ENCODE measurements at places on chromosomes 1 and 21.

DNA sequence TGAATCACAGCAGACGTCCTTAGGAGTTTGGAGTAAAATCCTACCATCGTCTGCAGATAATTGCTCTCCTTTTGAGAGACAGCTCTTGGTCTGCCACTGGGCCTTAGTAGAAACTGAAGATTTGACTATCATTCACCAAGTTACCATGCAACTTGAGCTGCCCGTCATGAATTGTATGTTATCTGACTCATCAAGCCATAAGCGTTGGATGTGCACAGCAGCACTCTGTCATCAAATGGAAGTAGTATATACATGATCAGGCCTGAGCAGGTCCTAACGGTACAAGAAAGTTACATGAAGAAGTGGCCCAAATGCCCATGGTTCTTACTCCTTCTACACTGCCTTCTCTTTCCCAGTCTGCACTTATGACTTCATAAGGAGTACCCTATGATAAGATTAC is 317.8 kb downstream of the GPATCH2 start:
- DNase-seq, result no peak

GRCh38 chr1:242201090-242201489 is 202.2 kb upstream of the MAP1LC3C start:
- DNase-seq, result no peak

- no peak for DNase-seq
Observed at GRCh38 chr1:94544706-94545490, 3.3 kb upstream of the F3 start.

DNA sequence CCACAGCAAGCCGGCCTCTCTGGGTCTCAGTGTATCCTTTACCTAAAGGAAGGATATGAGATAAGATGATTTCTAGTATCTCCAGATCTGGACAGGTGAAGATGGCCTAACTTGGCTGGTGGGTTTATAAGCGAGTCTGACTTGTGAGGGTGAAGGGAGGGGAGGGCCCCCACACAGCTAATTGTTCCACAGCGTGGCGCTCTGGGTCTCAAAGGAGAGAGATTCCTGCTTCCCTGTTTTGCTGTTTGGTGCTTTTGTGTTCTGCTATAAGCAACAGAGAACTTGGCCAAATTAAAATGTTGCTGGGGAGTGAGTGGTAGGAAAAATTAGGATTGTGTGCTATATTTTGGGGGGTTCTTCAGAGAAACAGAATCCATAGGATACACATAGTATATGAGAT is 28.9 kb upstream of the NLRP3 start:
- no peak for DNase-seq

GRCh38 chr1:183800449-183800848 is 4.5 kb upstream of the RGL1 start:
- DNase-seq, result no peak

DNA sequence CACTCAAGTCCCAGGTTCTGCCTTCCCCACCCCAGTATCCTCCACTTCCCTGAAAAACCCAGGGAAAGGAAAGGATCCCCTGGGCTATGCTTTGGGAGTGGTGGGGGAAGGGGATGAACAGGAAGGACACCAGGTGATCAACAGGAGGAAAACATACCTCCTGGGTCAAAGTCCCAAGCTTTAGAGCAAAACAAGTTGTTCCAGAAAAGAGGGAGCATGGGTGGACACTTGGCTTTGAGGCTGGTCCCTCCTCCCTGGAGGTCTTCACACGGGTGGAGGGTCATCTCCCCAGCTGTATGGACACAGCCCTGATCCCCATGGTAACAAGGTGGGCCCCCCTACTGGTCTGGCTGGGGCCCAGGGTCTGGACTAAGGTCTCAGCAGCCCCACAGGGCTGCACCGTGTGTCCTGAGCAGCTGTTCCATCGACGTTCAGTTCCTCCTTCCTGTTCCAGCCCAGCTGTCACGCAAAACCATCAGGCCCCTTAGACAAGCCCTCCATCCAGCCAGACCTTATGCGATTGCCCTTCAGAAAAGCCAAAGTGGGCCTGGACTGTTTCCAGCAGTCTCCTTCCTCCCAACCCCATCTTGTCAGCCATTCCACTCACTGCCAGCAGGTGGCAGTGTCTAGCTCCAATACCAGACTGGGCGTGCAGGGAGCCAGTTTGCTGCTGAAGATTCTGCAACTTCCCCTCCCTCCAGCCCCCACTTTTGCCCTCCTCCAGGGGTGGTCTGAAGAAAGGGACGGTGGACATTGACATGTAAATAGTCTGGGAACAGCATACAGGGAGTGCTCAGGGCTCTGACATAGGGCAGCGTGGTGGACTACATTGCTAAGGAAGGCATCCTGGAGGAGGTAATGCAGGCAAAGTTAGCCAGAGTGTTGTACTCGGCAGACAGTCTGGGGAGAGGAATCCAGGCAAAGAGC is 2.9 kb upstream of the PDZK1IP1 start:
- no peak for DNase-seq

DNA sequence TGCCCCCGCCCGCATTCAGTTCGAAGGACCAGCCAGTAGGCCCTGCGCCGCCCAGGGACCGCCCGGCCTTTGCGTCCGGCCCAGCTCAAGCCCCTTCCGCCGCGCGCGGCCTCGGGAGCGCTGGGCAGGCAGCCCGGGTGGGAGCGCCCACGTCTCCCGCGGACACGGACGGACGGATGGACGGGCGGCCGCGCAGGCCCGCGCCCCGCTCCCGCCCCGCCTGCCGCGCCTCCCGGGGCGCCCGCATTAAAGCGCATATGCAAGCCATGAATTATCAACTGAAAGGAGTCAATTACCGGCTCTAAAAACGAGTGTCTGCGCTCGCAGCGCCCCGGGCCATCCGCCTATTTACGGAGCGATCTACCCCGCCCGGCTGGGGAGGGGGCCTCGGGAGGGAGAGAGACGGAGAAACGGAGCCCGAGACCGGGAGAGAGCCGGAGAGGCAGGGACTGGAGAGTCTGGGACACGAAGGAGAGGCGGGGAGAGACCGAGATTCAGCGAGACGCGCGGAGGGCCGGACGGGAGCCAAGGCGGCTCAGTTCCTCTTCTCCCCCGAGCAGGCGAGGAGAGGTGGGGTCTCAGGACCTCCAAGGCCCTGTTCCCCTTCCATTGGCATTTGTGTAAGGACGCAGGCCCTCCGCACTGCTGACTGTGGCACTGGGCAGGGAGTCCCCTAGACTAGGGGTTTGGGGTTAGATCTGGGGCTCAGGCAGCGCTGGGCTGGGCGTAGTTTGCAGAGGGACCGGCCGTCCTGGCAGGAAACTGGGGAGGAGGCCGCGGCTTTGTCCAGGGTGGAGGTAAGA is 41.3 kb upstream of the DMBX1 start:
- no peak for DNase-seq

GRCh38 chr1:244030481-244031040 is 20.5 kb upstream of the ZBTB18 start:
- DNase-seq, result no peak

- DNase-seq, result no peak
Observed at GRCh38 chr1:156658945-156659574, 17.1 kb downstream of the BCAN start.

DNA sequence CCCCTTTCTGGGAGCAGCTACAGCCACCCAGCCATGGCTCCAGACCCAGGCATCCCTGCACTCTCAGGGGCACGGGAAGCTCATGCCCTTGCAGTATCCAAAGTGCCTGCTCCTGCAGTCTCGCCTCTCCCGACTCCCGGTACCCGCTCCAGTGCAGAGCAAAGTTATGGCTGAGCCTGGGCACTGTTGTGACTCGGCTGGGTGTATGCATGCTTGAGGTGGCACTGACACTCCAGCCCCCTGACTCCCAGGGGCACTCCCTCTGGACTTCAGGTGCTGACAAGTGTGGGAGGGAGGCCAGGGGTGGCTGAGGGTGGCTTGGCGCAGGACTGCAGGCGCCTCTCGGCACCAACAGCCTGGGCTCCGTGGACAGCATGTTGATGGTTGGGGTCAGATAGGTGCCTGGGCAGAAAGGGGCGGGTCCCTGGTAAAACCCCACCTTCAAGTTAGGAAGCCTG is 580.1 kb upstream of the ADGRL2 start:
- DNase-seq, result no peak

- DNase-seq, result peak; percentile 46
Observed at GRCh38 chr1:6475381-6476133, 9.6 kb upstream of the TNFRSF25 start.

DNA sequence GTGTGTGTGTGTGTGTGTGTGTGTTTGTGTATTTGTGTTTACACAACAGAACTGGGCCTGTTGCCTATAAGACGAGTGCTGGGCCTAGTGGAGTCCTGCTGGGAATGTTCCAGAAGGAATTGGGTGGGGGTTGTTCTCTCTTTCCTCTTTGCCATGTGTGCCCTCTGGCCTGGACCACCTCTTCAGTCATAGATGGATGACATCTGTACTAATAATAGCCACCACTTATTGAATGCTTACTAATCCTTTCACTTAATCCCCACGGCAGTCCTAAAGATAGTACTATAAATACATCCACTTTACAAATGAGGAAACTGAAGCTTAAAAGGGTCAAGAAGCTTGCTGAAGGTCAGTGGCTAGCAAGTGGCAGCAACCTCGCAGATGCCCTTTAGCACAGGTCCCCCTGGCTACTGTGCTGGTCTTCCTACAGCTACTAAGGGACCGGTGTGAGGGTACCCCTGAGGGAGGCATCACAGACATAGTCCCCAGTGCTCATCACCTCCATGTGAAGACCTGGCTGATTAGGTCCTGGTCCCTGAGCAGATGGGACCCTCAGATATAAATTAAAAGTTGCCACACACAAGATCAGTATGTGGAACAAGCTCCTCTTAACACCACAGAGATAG is 55.2 kb upstream of the KIF1B start:
- no peak for DNase-seq

- DNase-seq, result no peak
Observed at GRCh38 chr1:30964706-30965105, 56.1 kb upstream of the SDC3 start.

GRCh38 chr1:154572468-154573167 is 5.0 kb downstream of the CHRNB2 start:
- no peak for DNase-seq

DNA sequence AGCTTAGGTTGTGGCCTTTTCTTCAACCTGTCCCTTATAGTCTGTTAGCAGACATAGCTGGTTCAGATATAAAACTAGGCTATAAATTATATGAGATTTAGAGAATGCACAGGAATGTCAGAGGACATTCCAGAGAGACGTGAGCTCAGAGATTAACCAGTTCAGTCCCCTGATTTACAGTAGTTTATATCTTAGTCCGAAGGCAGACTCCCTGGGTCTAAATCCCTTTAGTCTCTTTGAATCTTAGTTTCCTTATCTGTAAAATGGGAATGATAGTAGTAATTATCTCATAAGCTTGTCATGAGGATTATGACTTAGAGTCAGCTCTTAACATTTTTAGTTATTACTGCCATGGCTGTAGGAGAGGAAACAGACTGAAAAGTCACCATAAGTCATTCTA is 45.5 kb upstream of the PLXNA2 start:
- no peak for DNase-seq

GRCh38 chr1:168567568-168567967 is 8.8 kb upstream of the XCL1 start:
- no peak for DNase-seq

GRCh38 chr21:29396951-29397455 is 98.3 kb downstream of the BACH1 start:
- DNase-seq, result no peak

DNA sequence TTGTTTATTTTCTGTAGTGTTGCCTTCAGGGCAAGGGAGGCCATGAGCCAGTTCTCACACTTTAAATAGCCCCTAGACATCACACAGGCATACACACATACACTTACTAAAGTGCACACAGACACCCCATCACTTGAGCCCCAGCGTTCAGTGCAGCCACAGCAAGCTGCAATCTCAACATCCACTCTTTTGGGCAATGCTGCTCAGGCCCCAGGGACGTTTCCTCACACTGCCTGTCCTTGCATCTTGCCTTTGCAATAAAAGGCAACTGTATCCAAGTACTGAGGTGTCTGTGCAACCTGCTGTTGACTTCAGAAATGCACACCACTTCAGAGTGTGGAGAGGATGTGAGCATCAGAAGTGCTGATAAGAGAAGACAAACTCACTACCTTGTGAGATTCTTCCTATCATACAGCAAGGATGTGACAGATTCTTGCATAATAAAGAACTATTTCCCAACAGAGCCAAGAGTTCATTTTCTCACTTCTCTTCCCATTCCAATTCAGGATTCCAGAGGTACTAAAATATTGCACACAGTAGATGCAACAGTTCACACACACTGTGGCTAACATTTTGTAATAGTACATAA is 36.2 kb downstream of the IRF2BP2 start:
- no peak for DNase-seq

DNA sequence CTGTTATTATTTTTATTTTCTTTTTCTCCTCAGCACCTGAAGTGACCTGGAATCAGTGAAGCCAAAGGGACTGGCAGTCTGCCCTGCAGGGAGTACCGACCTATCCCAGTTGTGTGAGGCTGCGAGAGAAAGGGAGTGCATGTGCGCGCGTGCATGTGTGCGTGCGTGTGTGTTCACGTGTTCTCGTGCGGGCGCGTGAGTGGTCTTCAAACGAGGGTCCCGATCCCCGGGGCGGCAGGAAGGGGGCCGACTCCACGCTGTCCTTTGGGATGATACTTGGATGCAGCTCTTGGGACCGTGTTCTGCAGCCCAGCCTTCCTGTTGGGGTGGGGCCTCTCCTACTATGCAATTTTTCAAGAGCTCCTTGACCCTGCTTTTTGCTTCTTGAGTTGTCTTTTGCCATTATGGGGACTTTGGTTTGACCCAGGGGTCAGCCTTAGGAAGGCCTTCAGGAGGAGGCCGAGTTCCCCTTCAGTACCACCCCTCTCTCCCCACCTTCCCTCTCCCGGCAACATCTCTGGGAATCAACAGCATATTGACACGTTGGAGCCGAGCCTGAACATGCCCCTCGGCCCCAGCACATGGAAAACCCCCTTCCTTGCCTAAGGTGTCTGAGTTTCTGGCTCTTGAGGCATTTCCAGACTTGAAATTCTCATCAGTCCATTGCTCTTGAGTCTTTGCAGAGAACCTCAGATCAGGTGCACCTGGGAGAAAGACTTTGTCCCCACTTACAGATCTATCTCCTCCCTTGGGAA is 123.3 kb downstream of the PRDM2 start:
- no peak for DNase-seq

DNA sequence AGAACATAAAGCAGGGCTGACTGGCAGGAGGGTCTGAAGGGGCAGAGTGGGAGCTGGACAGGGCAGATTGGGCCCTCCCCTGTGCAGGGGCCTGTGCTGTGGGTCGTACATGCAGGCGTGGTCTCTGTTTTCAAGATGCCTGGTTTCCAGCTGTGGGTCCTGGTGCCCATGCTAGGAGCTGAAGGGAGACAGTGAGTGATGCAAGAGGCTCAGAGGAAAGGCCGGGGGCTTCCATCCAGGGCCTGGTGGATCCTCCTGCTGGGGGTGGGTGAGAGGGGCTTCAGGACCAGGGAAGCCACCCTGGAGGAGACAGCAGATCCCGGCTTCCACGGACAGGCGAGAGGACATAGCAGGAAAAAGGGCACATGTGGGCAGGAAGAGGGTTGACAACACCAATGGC is 349.0 kb upstream of the VAMP3 start:
- no peak for DNase-seq
